ENCODE measurements at places on chromosomes 12 and 14. TPM values are rescaled to one million over a fixed set of nuclear protein-coding genes. Genes with fewer than 3 reads are reported as not detected.

- no peak for DNase-seq
Observed at GRCh38 chr12:99066726-99067125, 421.6 kb downstream of the APAF1 start.

DNA sequence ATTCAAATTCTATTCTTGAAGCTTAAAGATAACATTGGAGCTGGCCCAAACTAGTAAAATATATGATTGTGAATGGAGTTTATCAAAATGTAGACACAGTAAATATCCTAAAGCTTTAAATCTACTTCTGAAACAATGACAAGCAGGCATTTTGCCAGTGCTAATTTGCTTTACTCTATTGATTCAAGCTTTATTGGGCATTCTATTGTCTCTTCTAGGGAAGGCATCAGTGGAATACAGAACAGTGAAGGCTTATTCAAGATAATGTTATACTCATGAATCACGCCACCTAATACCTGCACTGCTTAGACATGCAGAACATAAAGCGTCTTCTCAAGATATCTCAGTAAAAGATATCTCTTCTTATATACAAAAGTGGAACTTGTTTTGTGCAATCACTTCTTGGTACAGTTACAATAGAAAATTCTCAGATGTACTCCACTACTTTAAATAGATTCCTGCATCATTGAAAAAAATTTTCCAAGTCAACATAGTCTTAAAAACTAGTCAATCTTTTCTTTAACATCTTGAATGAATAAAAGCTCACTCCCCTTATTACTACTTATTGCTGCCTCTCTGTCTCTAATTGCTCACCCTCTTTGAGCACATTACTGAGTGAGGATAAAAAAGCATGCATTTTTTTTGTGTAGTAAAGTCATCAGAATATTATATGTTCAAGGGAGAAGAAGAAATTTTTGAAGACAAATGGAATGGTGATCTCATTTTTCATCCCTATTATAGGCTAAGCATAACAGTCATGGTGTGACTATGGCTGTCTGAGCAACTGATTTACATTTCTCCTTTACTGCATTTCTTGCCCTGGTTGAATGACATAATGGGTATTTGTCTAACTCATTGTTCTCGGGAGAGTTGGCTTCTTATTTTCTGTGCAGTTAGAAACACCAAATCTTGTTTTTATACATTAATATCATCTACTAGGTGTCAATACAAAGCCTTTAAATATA lies 98.0 kb upstream of the E2F7 start:
- DNase-seq: peak; percentile 8

DNA sequence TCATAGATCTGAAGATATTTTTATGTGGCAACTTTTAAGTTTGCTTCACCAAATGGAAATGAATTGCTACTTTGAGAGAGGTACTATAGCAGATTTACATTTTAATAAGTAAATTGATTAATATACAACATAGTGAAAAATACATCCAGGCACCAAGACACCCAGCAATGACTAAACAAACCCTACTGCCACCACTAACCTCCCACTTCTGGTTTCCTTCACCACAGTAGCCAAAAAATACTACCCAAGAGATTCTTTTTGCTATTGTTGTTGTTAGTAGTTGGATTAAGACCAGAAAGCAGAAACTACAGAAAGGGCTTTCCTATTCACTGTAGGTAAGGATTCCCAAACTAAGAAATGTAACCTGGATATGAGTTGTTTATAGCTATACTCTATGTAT lies 54.1 kb downstream of the COCH start:
- no peak for DNase-seq

DNA sequence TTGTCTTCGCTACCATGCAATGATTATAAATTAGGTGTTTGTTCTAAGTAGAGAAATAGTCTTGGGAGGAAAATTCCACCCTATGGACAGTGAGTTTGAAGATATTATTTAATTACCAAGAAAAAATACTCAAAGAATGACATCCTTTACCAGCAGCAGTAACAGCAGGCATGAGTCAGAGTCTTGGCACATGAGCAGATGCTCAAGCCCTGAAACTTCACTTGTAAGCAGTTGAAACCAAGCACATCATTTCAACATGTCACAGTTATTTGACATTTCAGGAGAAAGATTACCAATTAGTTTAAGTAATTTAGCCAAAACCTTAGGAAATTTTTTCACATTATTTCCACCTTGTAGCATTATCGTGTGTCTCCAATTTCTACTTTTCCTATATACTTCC lies 99.2 kb downstream of the C12orf50 start:
- DNase-seq: peak; percentile 75

- no peak for DNase-seq
Observed at GRCh38 chr12:91804533-91804932, 341.1 kb downstream of the BTG1 start.

GRCh38 chr12:53735556-53735955 lies 8.3 kb upstream of the CALCOCO1 start:
- no peak for DNase-seq

DNA sequence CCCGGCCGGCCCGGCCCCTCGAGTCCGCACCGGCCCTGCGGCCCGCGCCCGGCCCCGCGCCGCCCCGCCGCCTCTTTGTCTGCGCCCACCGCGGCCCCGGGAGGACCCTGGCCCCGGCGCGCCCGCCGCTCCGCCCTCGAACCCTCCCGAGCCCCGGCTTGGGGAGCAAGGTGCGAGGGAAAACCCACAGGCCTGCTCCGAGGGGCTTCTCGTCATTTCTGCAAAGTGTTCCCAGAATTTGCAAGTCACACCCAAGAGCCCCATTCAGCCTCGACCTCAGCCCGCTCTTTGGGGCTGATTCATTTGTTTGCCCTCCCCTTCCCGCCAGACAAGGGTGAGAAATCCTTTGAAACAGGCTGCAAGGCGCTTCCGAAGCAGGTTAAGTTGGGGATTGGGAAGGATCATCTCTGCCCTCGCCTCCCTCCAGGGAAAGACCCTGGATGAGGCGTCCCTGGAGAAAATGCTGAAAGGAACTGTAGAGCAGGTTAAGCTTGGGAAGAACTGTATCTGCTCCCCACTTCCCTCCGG lies 325 bp upstream of the CLIP1 start:
- peak; percentile 75 for DNase-seq

DNA sequence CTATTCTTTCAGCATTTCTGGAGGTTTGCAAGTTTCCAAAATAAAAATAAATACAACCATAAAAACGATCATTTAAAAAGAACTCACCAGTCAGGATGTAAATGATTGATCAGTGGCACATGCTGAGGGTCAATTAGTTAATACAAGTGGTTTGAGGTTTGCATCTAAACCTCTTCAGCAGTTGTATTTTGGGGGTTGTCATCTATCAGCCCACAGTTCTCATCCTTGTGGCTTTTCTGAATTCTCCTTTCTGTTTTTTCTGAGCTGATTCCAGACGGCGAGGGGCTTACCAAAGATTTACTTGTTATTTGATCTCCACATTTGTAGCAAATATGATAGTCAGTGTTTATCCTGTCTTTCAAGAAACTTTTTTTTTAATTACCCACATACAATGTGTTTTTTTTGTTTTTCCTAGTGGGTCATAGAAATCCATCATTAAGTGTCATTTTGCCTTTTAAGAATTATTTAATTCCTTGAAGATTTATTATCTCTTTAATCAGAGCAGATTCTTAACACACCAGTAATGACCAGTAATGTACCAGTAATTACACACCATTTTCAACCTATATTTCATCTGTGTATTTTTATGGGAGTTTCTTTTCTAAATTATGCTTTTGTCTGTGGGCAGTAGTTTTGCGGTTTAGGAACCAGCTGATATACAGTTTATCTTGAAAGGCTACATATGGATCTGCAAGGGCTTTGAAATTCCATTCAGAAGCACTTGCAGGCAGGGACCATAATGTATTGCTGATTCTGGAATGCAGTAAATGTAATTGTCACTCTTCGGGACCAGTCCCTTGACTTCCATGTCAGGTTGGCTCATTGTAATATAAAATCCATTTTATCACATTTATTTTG lies 56.3 kb upstream of the DAAM1 start:
- DNase-seq: no peak

DNA sequence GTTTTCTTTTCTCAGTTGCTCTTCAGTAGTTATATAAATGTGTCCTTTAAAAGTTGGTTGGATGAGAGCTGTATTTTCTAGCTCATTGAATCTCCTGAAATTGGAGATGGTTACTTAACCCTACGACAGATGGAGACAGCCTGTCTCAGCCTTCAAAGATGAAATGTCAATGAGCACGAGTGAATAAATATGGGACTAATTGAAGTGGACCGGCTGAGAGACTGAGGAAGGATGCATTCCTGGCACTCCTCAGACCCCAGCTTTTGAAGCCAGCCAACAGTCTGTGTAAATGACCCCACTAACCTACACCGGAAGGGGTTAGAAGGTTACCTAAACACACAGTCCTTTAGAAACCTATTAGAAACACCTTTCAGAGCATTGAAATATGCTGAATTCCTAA lies 46.6 kb downstream of the PDZRN4 start:
- no peak for DNase-seq

GRCh38 chr12:49895773-49896172 lies 7.9 kb downstream of the FAIM2 start:
- no peak for DNase-seq

GRCh38 chr12:124898200-124898922 lies 16.1 kb downstream of the UBC start:
- DNase-seq: peak; percentile 17

GRCh38 chr14:100033347-100034075 lies 31.7 kb upstream of the EVL start:
- DNase-seq: no peak

DNA sequence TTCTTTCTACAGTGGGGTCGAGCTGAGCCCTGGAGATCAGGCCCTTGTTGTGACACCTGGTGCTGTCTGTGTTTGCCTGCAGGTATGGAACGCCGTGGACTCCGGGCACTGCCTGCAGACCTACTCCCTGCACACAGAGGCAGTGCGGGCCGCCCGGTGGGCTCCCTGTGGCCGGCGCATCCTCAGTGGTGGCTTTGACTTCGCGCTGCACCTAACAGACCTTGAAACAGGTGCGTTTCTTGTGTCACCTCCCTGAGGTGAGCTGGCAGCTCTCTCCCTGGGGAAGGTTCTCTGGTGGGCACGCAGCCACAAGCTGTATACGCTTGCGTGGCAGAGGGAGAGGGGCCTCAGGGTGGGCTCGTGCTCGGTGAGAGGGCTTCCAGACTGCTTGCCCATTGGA lies 119.3 kb downstream of the BEGAIN start:
- DNase-seq: no peak

DNA sequence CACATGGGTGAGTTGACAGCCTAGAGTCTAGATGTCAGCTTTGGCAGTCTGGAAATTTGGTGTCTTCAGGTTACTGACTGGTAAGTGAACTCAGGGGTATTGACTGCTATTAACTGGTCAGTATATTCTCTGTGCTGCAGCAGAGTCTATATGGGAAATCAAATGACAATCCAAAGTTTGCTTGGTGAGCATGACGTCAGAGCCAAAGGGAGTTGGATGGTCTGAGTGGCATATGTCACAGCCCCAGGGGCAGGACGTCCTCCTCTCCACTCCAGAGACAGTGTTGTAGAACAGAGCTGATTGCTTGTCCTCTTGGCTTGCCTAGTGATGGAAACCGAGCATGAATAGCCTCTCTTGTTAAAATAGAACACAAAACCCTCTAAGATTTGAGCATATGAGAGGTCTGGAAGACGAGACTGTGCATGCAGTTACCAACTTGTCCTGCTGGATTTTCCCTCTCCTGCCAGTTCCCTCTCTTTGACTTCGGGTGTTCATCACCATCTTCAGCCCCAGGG lies 3.3 kb upstream of the TBC1D30 start:
- no peak for DNase-seq

The TEX22 gene
- total RNA-seq: 0.51 TPM

The IL26 gene
- not detected for total RNA-seq

The USP44 gene
- 27.4 TPM for total RNA-seq

The KRT8 gene
- 1.5 TPM for total RNA-seq

The PCED1B gene
- total RNA-seq: 0.33 TPM

The DHRS2 gene
- total RNA-seq: not detected

The RAB35 gene
- 23.4 TPM for total RNA-seq

Measured in fibroblast of lung (primary cell).